ENCODE measurements at places on chromosomes 1 and 21.

GRCh38 chr1:170470121-170470520, 61.8 kb upstream of the GORAB start:
- DNase-seq, result no peak

GRCh38 chr1:84377480-84378095, 20.7 kb upstream of the DNASE2B start:
- no peak for DNase-seq

- no peak for DNase-seq
Measured at GRCh38 chr21:32520875-32521735, 64.2 kb downstream of the TCP10L start.

GRCh38 chr1:210663730-210664573, 335.2 kb downstream of the HHAT start:
- no peak for DNase-seq

- no peak for DNase-seq
Measured at GRCh38 chr1:204858363-204858821, 12.3 kb upstream of the NFASC start.

DNA sequence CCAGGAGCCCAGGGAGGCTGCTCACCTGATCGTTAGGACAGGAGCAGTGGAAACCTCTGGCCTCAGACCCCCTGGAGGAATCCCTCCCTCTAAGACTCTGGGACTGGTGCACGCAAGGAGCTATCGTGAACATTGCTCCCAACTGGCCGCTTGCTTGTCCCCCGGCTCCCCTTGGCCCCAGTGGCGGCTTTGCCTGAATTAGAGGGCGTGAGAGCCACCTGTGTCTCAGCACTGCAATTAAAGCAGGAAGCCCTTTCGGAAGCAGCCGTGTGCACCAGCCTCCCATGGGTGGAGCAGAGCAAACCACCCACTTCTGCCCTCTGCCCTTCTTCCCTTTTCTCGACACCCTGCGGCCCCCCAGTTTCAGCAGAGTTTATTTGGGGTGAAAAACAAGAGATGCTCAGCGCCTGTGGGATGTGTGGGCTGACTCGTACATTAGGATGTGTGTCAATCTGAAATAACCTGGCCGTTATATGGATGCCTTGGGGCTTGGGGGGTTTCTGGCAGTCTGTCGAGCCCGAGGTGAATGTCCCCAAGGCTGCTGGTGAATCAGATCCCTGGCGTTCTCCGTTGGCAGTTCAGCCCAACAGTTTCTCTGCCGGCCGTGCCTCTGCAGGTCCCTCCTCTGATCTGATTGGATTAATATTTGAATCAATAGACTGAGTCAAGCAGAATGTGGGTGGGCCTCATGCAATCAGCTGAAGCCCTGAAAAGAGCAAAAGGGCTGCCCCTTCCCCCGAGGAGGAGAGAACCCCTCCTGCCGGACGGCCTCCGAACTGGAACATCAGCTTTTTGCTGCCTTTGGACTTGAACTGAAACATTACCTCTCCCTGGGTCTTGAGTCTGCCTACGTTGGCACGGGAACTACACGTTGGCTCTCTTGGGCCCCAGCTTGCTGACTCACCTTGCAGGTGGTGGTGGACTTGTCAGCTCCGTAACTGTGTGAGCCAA, 7.3 kb upstream of the UMODL1 start:
- DNase-seq, result no peak

DNA sequence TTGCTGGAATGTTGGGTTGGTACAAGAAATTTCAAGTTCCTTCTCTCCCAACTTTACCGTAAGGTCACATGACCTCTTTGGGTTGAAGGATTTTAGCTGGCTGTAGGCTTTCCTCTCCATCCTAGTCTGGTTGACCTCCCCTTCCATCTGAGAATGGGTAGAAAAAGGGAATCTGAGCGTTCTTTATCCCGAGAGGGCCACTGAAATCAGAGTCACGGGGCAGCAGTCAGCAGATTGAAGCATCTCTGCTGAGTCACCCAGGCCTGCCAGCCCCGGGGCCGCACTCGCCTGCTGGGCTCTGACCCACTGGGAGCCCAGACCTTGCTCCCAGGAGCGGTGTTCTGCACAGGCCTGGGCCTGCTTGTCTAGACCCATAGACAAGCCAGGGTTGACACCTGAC, 31.0 kb downstream of the TMCC2 start:
- no peak for DNase-seq

GRCh38 chr21:35408401-35408800, 359.3 kb upstream of the RUNX1 start:
- DNase-seq, result no peak

- peak; percentile 45 for DNase-seq
Measured at GRCh38 chr1:217369271-217369981, 261.5 kb downstream of the GPATCH2 start.

GRCh38 chr1:232538224-232538942, 91.5 kb downstream of the SIPA1L2 start:
- peak; percentile 74 for DNase-seq

DNA sequence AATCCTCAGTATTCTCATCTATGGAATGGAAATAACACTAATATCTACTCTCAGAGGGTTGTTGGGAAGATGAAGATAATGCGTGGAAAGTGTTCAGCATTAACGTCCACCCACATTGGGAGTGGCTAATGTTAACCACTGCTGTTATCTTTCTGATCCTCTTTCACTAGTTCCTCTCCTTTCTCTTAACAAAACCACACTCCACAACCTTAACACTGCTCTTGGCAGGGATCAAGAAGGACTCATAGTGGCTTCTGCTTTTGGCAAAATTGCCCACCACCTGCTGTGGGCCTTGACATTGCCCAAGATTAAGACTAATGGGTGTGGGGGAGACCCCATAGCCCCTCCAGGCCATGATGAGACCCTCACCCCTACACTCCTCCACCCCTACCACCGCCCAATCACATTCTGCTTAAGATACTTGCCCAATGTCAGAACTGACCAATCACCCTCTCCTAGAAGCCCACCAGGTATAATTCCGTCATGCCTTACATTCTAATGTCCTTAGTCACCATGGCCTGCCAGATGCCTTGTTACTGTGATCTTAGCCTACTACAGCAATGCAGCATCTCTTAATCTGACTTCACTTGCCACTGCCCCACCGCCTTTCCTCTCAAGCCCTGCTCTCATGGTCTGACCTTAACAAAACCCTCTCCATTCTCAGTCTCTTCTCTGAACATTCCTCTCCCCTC, 27.1 kb downstream of the DHCR24 start:
- no peak for DNase-seq

GRCh38 chr1:220281159-220281574, 8.9 kb upstream of the RAB3GAP2 start:
- no peak for DNase-seq

DNA sequence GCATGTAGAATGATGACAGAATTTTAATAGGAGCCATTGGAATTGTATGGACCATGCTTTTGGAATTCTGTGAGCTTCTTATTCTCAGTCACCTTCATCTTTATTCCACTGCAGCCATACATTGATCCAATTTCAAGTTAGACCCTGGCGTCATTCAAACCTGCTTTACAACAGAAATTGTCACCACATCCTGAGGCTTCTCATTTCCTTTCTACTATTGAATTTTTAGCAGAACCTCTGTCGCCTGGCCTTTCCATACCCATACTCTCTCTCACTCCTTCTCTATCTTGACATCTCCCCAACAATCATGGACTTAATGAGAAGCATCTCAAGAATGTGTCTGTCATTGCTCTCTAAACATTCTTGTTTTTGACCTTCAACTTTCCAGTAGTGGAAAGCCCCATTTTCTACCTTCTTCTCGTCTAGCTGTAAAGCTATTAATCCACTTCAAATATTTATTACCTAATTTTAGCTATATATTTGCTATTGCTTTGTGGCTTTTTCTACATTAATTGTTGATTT, 74.1 kb downstream of the CRB1 start:
- no peak for DNase-seq

GRCh38 chr21:39775816-39776215, 30.8 kb downstream of the IGSF5 start:
- DNase-seq, result no peak

DNA sequence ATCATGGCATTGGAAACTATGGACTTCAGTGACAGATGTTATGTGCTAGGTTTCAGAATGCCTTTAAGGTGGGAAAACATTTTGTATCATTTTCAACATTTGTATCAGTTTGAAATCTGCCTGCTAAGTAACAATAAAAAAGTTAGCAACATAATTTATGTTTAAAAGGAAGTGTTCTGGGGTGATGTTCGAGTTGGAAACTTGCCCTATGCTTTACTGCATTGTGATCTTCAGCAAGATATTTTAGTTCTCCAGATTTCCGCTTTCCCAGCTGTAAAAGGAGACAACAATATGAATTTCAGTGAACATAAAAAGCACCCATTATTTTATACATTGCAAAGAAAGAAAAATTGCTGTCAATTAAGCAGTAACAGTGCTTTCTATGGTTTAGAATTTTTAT, 187.4 kb downstream of the DISC1 start:
- no peak for DNase-seq

DNA sequence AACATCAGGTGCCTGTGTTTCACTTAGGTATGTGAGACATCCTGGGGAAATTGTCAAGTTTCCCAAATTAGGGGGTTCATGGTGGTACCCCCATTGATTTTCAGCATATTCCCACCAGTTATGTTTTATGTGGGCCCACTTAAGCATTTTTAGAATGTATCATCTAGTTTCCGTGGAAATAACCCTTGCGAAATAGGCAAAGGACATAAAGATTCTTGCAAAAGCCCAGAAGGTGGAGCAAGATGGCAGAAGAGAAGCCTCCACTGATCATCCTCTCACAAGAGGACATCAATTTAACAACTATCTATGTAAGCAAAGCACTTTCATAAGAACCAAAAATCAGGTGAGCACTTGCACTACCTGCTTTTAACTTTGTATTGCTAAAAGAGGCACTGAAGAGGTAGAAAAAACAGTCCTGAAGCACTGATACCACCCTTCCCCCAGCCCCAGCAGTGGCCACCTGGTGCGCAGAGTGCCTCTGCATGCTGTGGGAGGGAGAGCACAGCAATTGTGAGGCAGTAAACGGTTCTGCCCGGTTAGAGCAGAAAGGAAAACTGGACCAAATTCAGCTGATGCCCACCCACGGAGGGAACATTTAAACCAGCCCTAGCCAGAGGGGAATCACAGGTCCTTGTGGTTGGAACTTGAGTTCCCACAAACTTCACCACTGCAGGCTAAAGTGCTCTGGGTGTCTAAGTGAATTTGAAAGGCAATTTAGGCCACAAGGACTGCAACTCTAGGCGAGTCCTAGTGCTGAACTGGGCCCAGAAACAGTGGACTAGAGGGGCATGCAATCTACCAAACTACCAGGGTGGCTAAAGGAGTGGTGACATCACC, 23.2 kb downstream of the MCOLN2 start:
- no peak for DNase-seq

- no peak for DNase-seq
Measured at GRCh38 chr1:205590457-205590768, 41.4 kb downstream of the ELK4 start.

- no peak for DNase-seq
Measured at GRCh38 chr1:111097356-111098099, 42.4 kb downstream of the DRAM2 start.

- no peak for DNase-seq
Measured at GRCh38 chr1:242002510-242002909, 3.6 kb upstream of the MAP1LC3C start.

- no peak for DNase-seq
Measured at GRCh38 chr1:44632598-44632997, 41.7 kb downstream of the TMEM53 start.

GRCh38 chr1:155185783-155186066, 12.1 kb downstream of the TRIM46 start:
- DNase-seq, result no peak

DNA sequence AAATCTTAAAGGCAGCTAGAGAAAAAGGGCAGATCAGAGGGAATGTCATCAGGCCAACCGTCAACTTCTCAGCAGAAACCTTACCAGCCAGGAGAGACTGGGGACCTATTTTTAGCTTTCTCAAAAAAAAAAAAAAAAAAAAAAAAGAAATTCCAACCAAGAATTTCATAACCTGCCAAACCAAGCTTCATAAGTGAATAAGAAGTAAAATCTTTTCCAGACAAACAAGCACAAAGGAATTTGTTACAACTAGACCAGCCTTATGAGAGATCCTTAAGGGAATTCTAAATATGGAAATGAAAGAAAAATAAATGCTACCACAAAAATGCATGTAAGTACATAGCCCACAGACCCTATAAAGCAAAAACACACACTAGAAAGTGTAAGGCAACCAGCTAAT, 267.7 kb downstream of the AKT3 start:
- DNase-seq, result no peak

DNA sequence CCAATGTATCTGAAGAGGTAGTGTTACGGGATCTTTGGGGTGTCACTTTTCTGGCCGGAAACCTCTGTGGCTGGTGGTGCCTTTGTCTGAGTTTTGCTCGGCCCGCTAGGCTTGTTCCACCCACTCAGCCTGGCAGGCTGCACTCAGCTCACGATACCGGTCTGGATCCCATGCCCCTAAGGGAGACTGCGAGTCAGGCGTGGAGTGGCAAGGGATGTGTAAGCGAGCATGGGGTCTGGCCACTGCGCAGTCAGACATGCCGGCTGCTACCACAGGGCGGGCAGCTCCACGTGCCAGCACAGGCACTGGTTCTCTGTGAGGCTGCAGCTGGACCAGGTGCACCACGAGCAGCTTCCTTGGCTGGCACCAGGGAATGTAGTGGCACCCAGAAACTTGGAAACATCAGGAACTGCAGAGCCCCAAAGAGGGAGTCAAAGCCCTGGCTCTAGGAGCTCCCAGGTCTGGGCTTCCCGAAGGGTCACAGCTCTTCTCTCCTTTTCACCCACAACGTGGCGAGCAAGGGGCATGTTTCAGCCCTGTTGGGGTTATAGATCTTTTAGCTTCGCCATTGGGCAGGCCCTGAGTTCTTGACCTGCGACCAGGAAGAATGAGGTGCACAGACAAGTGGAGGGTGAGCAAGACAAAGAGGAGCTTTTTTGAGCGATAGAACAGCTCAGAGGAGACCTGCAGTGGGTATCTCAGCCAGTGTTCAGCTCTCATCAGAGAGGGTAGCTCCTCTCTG, 23.8 kb upstream of the LRRC8C start:
- no peak for DNase-seq

DNA sequence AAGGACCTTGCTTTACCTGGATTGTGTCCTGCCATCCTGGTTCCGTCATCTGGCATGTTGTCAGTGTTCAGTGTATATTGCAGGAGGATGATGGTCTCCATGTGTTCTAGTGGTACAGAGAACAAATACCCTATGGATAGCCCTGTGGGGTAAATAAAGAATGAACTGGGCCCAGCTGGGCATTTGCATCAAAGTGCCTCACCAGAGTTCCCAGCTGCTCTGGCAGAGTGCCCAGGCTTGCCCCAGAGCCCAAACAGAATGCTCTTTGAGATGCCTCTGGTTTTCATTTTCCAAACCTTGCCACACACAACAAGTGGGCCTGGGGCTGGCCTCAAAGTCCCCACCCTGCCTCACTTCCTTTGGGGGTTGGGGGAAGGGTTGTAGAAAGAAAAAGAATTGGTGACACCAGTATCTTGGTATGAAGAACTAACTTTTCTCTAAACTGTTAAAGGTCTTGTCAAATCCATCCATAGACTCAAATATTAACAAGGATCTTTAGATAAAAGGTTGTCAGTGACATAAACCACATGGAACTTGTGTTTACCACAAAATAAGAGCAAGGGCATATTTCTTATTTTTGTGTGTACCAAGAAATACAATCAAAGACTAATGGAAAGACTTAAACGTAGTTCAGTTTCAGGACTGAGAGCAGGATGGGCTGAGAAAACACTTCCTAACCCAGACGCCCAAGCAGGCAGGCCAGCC, 82.2 kb downstream of the LMO4 start:
- DNase-seq, result no peak

- DNase-seq, result no peak
Measured at GRCh38 chr1:117138561-117138960, 17.0 kb upstream of the TRIM45 start.
